ENCODE measurements at places on chromosomes 16 and 17. TPM values are rescaled to one million over a fixed set of nuclear protein-coding genes. Genes with fewer than 3 reads are reported as not detected.
A peak's percentile ranks its signal among the peaks of the same experiment; 100 is the strongest.

Gene LRRC37B
- total RNA-seq = 23.4 TPM

- H3K36me3 ChIP-seq = no peaks in the 10 kb centered on the region
- DNase-seq = no peak
- H3K4me3 ChIP-seq = no peak overlapping the region
Measured at GRCh38 chr17:19391432-19391831, 4.4 kb upstream of the MFAP4 start.

Gene PYDC1
- total RNA-seq = not detected

Gene KRT36
- total RNA-seq = not detected

Gene RGS11
- total RNA-seq = 19.4 TPM

- no peak for DNase-seq
- H3K4me3 ChIP-seq = no peak overlapping the region
- H3K36me3 ChIP-seq = no peaks in the 10 kb centered on the region
- H3K27ac ChIP-seq = no peak overlapping the region
- no peaks in the 10 kb centered on the region for H3K4me1 ChIP-seq
- H3K27me3 ChIP-seq = no peaks in the 10 kb centered on the region
Measured at GRCh38 chr17:70523426-70523825, 354.1 kb downstream of the KCNJ2 start.

DNA sequence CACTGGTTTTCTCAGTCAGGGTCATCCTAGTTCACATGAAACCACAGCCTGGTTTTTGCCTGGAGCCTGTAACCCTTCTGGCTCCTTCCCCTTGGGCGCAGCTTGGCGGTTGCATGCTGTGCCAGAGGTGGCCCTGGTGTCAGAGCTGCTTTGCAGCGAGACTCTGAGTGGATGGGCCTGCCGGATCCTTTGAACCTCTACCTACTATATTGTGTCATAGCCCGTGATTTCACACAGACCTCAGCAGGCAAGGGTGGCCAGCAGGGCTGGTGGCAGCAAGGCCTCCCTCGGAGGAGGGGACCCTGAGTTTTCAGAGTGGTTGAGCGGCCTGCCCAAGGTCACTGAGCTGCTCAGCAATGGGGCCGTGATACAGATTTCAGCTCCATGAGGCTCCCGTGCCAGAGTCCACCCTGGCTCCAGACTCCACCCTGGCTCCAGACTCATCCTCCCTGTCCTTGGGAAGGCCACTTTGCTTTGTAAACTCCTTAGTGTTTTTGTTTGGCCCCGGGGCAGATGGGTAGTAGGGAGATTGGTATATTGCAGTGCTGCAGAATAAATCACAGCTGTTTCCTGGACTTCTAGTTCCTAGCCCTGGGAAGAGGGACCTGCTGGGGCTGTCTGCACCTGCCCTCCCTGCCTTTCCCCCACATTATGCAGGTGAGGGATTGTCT, 9.7 kb downstream of the MPRIP start:
- no peak for DNase-seq
- peak overlapping the region; percentile 9 for H3K27ac ChIP-seq
- no peaks in the 10 kb centered on the region for H3K27me3 ChIP-seq
- H3K4me3 ChIP-seq = no peak overlapping the region
- no peaks in the 10 kb centered on the region for H3K36me3 ChIP-seq

Gene GRIN2A
- total RNA-seq = 2.5 TPM

DNA sequence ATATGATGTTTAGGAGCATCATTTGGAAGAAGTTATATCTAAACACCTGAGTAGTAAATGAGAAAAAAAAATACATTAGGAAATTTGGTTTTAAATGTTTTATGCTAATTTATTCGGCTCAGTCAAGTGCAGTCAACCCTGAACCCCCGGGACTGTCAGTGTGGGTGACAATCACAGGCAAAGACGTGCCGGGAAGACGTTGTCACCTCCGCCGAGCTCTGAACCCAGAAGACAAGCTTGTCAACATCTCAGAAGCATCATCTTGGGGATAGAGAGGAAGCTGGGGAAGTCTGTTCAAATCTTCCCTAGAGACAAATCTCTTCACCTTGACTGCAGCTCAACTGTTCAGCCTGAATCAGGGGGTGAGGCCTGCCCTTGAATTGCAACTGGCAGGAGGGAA, 159.7 kb downstream of the RBFOX3 start:
- H3K4me3 ChIP-seq = no peak overlapping the region
- no peaks in the 10 kb centered on the region for H3K36me3 ChIP-seq
- DNase-seq = no peak
- no peak overlapping the region for H3K27ac ChIP-seq

DNA sequence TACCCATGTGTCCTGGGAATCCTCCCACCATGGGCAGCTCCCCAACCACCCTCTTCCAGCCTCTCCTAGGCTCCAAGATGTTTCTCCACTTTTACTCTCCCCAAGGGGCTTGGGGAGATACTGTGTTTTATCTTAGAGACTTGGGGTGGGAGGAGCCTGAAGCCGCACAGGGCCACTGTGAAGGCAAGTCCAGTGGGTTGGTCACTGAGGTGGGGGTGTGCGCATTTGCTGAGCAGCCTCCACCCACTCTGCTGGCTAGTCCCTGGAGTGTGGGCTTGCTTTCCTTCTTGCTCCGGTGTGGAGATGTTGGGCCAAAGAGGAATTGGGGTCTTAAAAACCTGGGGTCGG, 4.1 kb upstream of the CLDN9 start:
- peaks cover 2% of the 10 kb centered on the region for H3K4me1 ChIP-seq
- H3K4me3 ChIP-seq = no peak overlapping the region
- H3K27me3 ChIP-seq = peaks cover 15% of the 10 kb centered on the region
- DNase-seq = no peak
- H3K27ac ChIP-seq = no peak overlapping the region

DNA sequence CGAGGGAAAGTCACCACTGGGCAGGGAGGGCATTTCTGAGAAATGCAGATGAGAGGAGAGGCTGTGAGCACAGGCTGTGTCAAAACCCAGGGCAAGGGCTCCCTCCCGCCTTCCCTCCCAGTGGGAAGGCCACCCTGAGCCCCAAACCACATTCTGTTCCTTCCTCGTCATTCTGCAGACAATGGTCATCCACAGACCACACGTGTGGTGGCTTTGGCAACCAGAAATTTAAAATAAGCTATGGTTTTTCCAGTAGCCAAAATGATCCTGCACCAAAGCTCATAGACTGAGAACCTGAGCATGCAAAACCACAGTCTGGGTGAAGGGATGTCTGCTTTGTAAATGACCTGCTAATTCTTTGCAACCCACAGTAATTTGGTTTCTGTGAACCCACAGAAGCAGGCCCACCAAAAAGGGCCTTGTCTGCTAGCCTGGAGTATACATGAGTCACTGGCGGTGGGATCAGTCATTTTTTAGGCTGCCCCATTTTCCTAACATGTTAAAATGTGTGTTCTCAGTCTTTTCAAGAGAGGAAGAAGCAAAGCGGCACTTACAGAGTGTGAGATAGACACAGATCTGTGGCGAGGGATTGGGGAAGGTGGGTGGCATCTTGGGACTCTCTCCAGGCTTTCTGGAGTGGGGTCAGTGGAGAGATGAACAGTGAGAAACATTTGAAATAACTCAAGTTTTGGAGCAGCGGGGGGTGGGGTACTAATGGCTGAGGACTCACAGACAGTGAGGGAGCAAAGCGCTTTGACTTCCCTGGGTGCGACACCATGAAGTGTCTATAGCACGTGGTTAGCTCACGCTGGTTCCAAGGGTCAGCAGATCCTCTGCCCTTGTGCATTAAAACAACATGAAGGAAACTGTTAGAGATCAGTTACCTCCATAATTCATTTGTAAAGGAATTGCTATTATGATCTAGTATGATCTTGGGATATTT, 20.5 kb downstream of the GRB7 start:
- no peaks in the 10 kb centered on the region for H3K27me3 ChIP-seq
- H3K4me3 ChIP-seq = no peak overlapping the region
- no peak overlapping the region for H3K27ac ChIP-seq
- H3K36me3 ChIP-seq = no peaks in the 10 kb centered on the region
- peaks cover 12% of the 10 kb centered on the region for H3K4me1 ChIP-seq
- DNase-seq = no peak

Gene PTGES3L
- total RNA-seq = 2.0 TPM

DNA sequence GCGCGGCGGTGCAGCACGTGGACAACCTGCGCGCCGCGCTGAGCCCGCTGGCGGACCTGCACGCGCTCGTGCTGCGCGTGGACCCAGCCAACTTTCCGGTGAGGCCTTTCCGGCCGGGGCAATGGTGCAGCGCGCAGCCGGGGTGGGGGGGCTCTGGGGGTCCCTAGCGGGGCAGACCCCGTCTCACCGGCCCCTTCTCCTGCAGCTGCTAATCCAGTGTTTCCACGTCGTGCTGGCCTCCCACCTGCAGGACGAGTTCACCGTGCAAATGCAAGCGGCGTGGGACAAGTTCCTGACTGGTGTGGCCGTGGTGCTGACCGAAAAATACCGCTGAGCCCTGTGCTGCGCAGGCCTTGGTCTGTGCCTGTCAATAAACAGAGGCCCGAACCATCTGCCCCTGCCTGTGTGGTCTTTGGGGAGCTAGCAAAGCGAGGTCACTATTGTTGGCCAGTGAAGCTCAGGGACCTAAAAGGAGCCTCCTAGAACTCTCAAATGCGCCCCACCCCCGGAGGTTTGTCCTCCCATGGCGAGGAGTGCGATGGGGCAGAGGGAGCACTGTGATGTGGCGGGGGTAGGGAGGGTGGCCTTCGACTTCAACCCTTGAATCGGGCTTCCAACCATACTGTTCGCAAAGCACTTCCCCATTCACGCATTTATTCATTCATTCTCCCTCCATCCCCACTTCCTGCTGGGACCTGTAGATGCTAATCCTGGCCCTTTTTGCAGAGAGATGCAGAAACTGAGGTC, 770 bp downstream of the HBM start:
- no peaks in the 10 kb centered on the region for H3K36me3 ChIP-seq
- H3K4me3 ChIP-seq = no peak overlapping the region
- peaks cover 32% of the 10 kb centered on the region for H3K27me3 ChIP-seq
